ENCODE measurements at places on chromosomes 2 and 18. TPM values are rescaled to one million over a fixed set of nuclear protein-coding genes. Genes with fewer than 3 reads are reported as not detected.

Gene PROM2
- 4.0 TPM for total RNA-seq

Gene SPP2
- not detected for total RNA-seq

Gene CHCHD5
- 32.3 TPM for total RNA-seq

Gene CRYGD
- total RNA-seq = not detected

Gene CD8A
- total RNA-seq = not detected

Gene NTSR2
- not detected for total RNA-seq

Gene CBLN2
- not detected for total RNA-seq

Gene SERPINB4
- 4.3 TPM for total RNA-seq

Gene ACTR1B
- 33.8 TPM for total RNA-seq

- DNase-seq = no peak
These were observed 38.3 kb downstream of the SFXN5 start for GRCh38 chr2:73033142-73033765.

DNA sequence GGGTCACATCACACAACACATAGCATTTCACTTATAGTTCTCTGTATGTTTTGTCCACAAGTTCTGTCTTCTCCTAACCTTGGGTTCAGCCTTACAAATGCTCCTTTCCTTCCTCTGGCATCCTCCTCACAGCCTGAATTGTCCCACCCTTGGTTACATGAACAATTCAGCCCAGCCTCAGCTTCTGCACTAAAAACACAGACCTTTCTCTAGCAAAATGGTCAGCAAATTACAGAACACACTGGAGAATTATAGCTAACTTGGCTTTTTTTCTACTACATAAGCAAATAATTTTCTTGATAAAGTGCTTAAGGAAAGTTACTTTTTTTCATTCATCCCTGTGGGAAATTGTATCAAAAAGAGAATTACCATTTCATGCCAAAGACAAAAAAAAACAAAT, 94.8 kb upstream of the COL5A2 start:
- no peak for DNase-seq

DNA sequence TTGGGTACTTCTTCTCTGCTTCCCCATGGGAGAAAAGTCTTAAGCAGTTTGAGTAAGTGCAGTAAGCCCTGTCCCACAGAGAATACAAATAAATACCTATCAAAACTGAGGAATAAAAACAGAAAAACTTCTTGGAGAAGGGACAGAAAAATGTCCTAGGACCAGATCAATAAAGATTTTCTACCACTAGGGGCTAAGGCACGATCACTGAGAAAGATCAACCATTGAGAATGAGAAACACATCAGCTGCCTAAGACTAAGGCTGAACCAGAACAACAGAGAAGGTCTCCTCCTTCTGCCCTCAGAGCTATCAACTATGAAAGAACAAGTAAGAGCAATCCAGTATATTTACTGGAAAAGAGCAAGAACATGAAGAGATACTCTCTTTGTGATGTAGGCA, 763.6 kb upstream of the LRRTM1 start:
- DNase-seq = no peak

DNA sequence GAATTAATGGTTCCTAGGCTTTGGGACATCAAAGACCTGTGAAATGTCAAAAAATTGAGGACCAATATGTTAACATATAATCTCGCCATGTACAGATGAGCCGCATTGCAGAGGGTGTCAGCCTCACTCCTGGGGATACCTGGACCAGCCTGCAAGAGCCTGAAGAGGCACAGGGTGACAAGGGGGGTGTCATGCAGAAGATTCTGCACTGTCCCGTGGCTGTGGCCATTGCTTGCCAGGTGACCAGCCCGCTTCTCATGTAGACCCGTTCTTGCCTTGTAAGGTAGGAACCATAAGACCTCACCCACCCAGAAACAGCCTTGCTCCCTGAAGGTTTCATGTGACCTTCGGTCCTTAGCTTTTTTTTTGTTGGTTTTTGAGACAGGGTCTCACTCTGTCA, 37.5 kb downstream of the TMEM37 start:
- DNase-seq = no peak

DNA sequence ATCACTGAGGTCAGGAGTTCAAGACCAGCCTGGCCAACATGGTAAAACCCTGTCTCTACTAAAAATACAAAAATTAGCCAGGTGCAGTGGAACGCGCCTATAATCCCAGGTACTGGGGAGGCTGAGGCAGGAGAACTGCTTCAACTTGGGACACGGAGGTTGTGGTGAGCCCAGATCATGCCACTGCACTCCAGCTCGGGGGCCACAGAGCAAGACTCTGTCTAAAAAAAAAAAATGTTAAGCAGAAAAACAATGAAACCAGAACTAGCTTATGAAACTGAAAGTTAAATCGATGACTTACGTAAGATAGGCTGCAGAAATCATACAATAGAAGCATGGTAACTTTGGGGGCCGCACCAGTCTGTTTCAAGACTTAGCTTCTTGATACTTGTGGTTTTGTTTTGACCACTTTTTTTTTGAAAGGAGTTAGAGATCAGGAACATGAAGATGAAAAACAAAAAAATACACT, 6.2 kb upstream of the GPR155 start:
- DNase-seq = no peak

- no peak for DNase-seq
These were observed 17.9 kb upstream of the SLC4A10 start for GRCh38 chr2:161606327-161606726.

DNA sequence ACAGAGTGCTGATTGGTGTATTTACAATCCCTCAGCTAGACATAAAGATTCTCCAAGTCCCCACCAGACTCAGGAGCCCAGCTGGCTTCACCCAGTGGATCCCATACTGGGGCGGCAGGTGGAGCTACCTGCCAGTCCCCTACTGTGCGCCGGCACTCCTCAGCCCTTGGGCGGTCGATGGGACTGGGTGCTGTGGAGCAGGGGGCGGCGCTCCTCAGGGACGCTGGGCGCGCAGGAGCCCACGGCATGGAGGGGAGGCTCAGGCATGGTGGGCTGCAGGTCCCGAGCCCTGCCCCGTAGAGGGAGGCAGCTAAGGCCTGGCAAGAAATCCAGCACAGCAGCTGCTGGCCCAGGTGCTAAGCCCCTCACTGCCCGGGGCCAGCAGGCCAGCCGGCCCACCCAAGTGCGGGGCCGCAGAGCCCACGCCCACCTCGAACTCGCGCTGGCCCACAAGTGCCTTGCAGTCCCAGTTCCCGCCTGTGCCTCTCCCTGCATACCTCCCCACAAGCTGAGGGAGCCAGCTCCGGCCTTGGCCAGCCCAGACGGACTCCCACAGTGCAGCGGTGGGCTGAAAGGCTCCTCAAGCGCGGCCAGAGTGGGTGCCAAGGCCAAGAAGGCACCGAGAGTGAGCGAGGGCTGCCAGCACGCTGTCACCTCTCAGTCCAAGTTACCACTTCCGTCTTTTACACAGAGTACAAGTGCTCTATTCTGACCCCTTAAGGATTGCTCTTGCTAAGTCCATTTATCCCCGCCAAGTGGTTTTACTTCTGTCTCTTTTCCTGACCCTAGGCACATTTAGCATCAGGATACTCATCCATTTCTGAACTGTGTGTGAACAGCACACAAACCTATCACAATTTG, 1.7 kb upstream of the RPE start:
- no peak for DNase-seq

GRCh38 chr2:34831096-34831495, 1232.0 kb upstream of the FAM98A start:
- no peak for DNase-seq

DNA sequence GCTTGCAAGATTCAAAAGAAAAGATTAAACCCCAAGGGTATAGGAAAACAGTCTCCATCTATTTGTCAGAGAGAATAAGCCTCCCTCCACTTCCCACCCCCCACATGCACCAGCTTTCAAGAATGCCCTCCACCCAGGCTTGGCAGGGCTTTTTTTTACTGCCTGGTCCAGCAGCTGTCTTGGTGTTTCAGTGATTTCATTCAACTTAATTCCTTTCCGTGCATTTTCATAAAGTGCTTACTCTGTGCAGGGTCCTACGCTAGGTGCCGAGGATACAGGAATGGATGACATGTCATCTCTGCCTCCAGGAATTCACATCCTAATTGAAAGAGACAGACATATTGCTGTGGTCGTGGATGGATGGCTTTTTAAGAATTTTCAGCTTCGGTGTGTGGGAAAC, 117.9 kb downstream of the LRATD1 start:
- no peak for DNase-seq

GRCh38 chr2:172462849-172463381, 35.5 kb downstream of the ITGA6 start:
- no peak for DNase-seq

- DNase-seq = no peak
These were observed 233.7 kb upstream of the SMAD2 start for GRCh38 chr18:48164116-48164515.

- no peak for DNase-seq
These were observed 19.6 kb downstream of the RDH14 start for GRCh38 chr2:18540872-18541271.

- no peak for DNase-seq
These were observed 37.1 kb downstream of the PIEZO2 start for GRCh38 chr18:11112286-11112685.

- no peak for DNase-seq
These were observed 72.7 kb downstream of the CLIP4 start for GRCh38 chr2:29187926-29188325.

DNA sequence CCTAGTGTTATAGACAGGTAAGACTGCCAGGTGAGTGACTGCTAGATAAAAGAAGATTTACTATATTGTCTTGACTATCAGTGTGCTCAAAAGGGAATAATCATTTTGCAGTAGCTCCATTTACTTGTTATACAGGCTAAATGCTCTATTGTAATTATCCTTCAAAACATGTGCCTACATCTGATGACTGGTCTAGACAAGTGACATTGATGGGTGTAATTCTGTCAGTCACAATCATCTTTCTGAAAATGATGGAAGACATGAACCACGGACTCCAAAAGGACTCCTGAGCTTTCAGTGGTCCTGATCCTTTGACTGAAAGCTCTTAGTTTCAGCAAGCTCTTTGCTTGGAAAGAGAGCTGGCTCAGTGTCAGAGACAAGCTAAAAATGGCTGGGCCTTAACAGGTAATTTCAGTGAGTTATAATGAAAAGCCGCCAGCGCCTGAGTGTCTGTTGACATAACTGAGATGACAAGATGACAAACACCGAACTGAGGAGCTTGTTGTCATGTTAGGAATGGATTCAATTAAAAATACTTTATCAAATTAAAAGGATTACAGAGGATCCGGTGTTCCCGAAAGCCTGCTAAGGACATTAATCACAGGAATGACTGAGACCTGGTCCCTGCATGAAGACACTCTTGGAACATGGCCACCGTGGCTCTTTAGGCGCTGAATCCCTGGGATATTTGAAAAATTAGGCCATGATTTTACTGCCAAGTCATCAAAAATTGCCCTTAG, 141.7 kb downstream of the CMPK2 start:
- no peak for DNase-seq

GRCh38 chr2:167196461-167197252, 308.4 kb downstream of the XIRP2 start:
- no peak for DNase-seq

DNA sequence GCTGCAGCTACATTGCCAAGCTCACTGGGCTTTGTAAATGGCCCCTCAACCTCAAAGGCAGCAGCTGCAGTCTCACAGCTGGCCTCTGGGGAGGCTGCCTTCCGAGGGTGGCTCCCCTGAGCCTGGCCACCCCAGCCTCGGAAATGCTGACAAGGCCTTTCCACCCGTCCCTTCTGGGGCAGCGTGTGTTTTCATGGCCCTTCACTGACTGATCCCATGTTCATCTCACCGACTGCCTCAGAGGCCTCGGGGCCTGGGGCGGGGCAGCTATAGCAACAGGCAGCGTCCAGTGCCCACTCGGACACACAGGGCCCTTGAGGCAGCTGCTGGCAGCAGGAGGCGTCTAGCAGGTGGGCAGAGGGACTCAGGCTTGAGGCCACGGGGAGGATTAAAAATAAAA, 149.7 kb downstream of the GLI2 start:
- no peak for DNase-seq

- DNase-seq = no peak
These were observed 173.7 kb downstream of the PRKCE start for GRCh38 chr2:45825001-45825651.

DNA sequence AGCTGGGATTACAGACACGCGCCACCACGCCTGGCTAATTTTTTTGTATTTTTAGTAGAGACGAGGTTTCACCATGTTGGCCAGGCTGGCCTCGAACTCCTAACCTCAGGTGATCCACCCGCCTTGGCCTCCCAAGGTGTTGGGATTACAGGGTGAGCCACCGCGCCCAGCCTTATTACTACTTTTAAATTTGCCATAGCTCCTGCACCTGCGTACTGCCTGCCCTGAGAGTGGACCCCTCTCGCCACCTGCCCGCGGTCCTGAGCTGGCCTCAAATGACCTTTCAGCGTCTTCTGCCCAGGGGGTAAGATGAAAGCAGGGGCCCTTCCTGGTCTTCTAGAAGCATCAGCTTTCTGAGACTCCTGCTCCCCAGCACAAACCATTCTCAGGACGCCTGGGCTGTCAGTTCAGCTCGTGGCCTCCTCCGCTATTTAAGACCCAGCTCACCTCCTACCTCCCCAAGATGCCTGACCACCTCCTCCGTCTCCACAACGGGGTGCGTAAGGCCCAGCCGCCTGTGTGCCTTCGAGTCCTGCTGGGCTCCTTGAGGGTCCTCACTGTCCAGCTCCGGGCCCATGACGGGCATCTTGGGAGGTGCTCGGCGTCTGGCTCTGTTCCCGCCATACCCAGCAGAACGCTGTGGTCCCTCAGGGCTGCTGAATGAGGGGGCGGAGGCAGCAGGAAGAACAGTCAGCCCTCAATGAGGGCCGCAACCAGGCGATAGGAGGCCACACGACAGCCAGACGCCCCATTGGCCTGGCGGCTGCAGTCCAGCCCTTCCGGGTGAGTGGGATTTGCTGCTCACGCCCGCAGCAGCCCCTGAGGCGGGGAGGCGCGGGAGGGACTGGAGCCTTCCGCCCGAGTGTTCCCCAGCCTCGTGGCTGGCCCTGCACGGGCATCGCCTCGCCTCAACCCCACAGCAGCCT, 266.6 kb downstream of the TFCP2L1 start:
- peak; percentile 93 for DNase-seq
